Astrocyte of the cerebellum (primary cell): ENCODE measurements at places on chromosomes 2 and 18.

DNA sequence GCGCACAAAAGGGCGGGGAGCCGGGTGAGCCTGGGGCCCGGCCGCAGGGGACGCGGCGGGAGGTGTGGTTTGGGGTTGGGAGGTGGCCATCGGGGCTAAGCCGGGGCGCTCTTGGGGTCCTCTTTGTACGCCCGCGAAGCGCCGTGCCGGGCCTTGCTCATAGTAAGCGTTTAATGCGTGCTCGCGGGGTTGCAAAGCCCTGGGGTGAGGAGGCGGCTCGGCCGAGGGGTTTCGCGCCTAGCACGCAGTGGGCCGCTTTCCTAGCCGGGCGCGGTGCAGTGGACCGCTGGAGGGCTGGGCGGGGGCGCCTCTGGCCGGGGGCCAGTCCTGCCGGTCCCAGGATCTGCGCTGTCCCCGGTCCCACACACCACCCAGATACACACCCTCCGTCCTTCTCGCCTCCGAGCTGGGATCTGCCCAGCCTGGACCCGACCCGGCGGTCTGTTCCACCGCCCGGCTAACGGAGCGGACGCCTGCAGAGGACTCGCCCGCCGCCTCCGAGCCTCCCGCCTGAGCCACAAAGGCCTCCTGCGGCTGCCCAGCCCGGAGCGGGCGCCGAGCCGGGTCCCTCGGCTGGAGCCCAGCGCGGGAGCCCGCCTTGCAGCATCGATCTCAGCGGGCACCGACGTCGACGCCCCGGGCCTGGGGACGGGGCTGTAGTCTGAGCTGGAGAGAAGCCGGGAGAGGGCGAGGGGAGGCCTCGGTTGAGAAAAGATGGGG lies 564 bp downstream of the DPYSL5 start:
- no peak for DNase-seq

- DNase-seq: no peak
These were observed 160.1 kb downstream of the FAM124B start for GRCh38 chr2:224241812-224242211.

GRCh38 chr2:189477756-189478155 lies 36.5 kb downstream of the WDR75 start:
- DNase-seq: no peak

DNA sequence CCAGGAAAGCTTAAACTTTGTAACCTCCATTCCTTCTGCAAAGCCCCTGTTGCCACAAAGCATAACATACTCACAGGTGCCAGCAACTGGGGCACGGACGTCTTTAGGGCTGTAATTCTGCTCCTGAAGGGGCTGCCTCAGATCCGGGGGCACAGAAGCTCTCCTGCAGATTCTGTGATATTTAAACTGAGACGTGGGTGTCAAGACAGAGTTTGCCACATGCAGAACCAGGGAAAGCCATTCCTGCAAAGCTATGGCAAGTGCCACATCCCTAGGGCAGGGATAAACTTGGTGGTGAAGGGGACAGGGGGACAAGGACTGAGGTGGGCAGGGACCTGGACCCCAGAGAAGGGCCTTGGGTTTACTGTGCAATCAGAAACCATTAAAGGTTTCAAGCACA lies 247.2 kb downstream of the EIPR1 start:
- DNase-seq: no peak

DNA sequence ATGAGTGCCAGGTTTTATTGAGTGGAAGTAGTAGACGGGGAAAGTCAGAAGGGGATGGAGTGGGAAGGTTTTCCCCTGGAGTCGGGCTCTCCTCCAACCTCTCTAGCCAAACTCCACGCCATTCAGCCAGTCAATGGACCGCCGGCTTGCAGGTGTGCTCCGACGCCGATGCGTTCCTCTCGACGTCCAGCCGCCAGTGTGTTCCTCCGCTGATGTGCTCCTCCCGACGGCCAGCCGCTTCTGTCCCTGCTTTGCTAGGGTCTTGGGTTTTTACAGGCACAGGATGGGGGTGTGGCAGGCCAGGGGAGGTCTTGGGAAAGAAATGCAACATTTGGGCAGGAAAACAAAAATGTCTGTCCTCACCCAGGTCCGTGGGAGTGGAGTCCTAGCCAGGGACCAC lies 94.3 kb upstream of the TEX51 start:
- no peak for DNase-seq

GRCh38 chr2:68784188-68784587 lies 49.6 kb downstream of the ARHGAP25 start:
- DNase-seq: no peak
